ENCODE measurements at places on chromosomes 5 and 9.

DNA sequence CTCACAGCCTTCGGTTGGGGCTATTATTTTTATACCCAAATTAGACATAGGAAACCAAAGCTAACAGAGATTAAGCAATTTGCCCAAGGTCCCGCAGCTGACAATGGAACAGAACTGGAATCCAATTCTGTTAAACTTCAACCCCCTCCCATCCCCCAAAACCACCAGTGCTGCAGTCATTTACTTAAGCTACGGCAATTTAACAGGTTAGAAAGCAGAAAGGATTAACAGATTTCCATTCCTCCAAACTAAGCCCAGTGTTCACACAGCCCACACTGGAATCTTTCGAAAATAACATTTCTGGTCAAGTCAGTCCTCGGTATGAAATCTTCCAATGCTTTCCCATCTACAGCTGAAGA is 1023.1 kb upstream of the DMAC1 start:
- no peak for DNase-seq

DNA sequence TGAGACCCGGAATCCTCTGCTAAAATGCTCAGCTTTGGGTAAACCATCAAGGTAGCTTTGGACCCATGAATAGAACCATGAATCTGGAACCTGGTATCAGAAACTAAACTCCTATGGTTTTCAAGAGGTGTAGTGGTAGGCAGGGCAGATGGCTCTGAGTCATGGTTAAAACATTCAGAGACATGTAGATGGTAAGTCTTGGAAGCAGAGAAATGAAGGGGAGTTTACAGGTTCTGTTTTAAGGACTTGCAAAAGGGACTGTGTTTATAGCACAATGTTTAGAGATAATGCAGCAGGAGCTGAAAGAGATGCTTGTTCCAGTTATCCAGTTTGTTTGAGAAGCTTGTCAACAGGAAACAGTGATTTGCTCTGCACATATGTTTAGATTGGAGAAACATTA is 36.0 kb upstream of the FBN2 start:
- no peak for DNase-seq

- peak; percentile 92 for DNase-seq
Observed at GRCh38 chr9:9102295-9102694, 1302.7 kb upstream of the DMAC1 start.

GRCh38 chr5:124906339-124907097 is 160.1 kb upstream of the ZNF608 start:
- DNase-seq: peak; percentile 34

DNA sequence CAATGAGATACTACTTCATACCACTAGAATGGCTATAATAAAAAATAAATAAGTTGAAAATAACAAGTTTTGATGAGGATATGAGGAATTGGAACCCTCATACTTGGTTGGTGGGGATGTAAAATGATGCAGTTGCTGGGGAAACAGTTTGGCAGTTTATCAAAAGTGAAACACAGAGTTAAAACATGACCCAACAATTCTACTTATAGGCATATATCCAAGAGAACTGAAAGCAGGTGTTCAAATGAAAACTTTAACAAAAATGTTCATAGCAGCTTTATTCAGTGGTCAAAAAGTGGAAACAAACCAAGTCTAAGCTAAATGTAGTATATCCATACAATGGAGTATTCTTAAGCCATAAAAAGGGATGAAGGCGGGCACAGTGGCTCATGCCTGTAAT is 13.1 kb upstream of the LHFPL2 start:
- no peak for DNase-seq

GRCh38 chr9:104177676-104178075 is 83.6 kb downstream of the SMC2 start:
- no peak for DNase-seq
